Suprapubic skin (tissue), 4 donors: ENCODE measurements at places on chromosomes 6 and 20.

GRCh38 chr6:50270415-50270814 is 220.7 kb upstream of the DEFB112 start:
- no peak for DNase-seq

DNA sequence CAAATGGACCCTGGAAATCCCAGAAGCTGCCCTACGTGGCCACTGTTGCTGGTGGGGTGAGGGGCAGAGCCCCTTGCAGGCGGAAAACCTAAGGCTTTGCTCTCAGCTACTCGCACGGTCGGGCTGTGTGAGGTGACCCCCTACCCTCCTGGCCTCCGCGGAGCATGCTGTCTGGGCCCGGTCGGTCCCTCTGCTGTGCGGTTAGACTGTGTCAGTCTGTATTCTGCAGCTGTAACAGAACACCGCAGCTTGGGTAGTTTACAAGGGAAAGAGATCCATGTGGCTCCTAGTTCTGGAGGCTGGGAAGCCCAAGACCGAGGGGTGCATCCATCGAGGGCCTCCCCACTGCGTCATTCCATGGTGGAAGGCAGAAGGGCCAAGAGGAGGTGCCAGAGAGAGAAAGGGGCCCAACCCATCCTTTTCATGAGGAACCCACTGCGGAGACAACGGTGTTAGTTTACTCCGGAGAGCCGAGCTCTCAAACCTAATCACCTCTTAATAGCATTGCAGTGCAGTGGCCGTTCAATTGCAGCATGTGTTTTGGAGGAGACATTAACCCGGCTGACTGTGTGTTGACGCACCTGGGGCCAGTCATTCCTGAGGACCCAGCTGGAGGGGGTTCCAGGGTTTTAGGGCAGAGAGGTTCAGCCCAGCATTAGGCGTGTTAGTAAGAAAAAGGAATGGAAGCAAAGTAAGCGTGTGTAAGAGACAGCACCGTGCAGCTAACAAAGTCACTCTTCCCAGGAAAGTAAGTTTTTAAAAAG is 18.3 kb downstream of the COL9A3 start:
- peak; percentile 54 for DNase-seq

DNA sequence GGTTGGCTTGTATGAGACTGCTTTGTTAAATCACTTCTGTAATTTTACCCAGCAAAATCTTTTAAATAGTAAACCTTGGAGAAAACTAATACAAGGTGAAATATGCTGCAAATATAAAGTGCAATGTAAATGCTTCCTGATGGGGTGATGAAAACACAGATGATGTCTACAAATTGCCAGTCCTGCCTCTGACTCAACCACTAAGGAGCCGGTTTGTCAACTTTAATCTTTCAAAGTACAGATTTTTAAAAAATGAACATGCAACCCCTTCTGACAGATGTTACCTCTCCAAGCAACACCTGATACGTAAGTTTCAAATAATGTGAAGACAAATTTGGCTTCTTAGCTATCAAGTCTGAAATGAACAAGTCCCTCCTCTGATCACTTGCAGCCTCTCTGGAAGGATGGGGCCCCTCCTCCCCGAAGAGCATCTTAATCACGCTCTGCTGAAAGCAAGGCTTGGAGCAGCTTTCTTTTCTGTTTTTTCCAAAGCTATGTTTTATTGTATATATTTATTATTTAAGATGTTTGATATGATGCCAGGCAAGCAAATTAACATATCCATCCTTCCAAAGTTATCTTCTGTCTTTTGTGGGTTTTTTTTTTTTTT is 196.0 kb downstream of the MYLK4 start:
- no peak for DNase-seq

DNA sequence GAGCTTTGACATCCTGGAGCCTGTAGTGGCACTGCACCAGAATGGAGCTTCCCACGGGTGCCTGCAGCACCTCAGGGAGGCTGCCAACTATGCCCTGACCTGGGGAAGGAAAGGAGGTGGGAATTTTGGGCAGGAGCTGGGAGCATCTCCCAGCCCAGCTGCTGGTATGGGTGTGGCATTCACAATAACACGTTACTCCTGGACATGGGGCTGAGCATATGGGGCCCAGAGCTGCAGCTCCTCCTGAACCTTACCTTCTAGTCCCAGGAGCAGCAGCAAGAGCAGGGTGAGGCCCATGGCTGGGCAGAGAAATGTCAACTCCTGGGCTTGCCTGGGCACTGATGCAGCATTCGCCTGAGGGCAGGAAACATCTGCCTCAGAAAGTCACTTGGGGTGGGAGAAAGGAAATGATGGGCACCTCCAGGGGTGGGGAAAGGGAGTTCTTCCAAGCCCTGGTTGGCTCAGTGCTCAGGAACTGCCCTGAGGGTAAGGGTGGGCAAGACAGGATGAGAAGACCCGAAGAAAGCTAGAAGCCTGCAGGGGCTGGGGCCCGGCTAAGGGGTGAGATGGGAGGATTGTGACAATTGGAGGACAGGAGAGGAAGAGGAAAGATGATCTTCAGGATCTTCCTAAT is at the start of gene TREML1:
Gene TREML1, minus strand, starts transcription at position 356 of the 634 bp plus-strand sequence. Its CDS starts 59 bp downstream, at position 297.
- no peak for DNase-seq

DNA sequence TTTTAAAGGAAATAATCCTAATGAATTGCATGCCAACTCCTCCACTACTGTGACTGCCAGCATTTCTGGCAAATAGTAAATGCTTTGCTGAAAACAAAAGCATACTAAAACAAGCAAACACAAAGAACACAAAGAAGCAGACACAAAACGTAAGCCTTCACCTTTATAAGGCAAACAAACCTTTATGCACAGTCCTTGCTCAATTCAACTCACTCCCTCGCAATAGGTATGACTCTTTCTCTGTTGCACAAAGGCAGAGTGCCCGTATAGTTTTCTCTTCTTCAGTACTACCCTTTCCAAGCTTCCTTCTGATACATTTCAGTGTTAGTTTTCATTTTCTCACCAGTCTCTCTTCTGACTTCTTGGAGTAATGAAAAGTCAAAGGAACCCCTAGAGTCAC is 63.9 kb downstream of the PDE10A start:
- DNase-seq, result no peak

GRCh38 chr20:33291830-33292355 is 8.9 kb downstream of the BPIFB1 start:
- no peak for DNase-seq

DNA sequence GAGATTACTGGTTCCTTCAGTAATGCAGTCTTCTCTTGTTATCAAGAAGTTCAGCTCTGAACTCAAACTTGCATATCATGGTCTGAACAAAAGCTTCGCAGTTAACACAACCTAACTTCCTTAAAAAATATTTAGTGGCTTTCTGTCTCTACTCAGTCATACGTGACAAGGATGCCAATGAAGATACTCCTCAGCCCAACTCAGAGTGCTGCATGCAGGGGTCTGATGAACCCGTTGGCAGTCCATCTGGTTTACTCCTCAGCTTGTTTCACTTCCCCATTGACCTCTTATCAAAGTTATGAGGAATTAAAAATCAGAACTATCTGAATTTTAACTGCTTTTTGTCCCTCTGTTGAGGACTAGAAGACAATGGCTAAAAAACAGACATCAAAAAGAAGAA is 56.6 kb upstream of the RIN2 start:
- DNase-seq, result no peak

GRCh38 chr6:126112171-126112632 is 125.9 kb downstream of the TRMT11 start:
- no peak for DNase-seq

- DNase-seq, result no peak
Measured at GRCh38 chr6:56144538-56145324, 102.6 kb downstream of the COL21A1 start.

- DNase-seq, result no peak
Measured at GRCh38 chr20:31551163-31552081, 37.2 kb downstream of the HM13 start.

DNA sequence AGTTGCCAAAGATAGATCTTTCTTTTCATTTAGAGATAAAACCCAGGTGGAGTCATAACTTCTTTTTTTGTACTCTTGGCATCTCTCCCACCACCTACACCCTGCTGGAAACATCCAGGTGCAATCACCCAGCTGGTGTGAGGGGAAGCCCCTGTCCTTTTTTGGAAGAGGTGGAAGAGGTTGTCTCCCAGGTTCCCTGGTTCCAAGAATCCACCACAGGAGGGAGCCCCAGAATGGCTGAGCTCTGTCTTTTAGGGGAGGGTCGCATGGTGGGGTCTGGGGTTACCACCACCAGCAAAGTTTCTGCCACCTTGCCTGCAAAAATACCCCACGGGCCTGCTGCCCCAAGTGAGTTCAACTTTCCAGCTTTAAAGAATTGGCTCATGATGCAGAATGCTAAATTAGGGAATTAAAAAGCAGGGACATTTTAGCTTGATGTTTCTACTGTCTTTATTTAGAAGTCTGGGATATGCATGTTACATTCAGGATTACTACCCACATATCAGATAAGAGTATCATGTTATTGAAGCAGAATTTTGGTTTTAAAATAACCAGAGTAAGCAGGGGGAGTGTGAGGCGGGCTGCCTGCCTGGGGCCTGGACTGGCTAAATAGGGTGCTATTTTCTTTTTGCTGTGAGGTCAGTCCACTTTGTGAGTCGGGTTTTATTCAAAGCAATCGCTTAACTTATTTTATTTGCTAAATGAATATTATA is 11.0 kb downstream of the SMOC2 start:
- no peak for DNase-seq

DNA sequence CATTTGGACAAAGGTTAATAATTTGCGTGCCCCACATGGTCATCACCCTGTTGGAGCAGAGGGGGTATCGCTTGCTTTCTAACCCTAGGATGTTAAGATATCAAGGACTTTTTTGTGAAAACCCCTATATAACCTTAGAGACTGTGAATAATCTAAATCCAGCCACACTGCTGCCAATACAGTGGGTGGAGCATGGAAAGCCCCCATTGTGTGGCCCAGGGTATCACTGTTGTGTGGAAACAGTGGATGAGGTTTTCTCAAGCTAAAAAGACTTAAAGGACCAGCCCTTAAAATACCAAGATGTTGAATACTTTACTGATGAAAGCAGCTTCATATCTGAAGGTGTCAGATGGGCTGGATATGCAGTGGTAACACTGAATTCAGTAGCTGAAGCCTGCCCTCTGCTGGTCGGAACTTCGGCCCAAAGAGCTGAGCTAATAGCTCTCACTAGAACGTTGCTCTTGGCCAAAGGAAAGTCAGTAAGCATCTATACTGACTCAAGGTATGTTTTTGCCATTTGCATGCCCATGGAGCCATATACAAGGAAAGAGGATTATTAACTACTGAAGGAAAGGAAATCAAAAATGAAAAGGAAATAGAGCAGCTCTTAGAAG is 695.2 kb downstream of the PHF3 start:
- no peak for DNase-seq

DNA sequence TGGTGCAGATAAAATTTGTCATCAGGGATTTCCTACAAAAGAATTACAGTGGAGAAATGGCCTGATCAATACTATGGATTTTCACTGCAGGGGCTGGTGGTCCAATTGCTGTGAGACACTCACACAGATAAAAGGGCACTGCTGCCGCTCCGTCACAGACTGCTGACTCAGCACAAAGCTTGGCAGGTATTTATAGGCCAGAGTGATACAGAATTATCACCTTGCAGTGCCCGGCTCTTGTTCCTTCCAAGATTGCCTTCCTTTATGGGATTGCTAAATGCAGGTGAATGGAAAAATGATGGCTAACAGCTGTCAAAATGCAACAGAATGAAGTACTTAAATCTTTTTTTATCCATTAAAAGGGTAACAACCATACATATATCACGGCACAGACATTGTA is 247.8 kb upstream of the ZFP64 start:
- no peak for DNase-seq

GRCh38 chr20:33125983-33126382 is 42.0 kb upstream of the BPIFA2 start:
- no peak for DNase-seq

- DNase-seq, result no peak
Measured at GRCh38 chr6:148736774-148737412, 9.9 kb upstream of the UST start.

DNA sequence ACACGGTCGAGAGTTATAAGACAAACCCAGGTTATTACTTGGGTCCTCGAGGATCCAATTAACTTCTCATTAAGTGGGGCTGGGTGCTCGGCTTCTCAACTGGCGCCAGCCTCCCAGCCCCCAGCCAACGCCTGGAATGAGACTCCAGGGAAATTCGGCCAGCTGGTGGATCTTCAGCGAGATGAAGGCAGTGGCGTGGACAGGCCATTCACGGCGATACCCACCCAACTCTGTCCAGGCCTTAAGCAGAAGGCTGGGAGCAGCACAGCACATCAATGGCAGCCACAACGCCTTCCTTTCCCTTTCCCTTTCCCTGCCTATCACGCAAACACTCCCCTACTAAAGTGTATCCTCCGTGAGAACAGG is 868 bp downstream of the METTL24 start:
- no peak for DNase-seq

DNA sequence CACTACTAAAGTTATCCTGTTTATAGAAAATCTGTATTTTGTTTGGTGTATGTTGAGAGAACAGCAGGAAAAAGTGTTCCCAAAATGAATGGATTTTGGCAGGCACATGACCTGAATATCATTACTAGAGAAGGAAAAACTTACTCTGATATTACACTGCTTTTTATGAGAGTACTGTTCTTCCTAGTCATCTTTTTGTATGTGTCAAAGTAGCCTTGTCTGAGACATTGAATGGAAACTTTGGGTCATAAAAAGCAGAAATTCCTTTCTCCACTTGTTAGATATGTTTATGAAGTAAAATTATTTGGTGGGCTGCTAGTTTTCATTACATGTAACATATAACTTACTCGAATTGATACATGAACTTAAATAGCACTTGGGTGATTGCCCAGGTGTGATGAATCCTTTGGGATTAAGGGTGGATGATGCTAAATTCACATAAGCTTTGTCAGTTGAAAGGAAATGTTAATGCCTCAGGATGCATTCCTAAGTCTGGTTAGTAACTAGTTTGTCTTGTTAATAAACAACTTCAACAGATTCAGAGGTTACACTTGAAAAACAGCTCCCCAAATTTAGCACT is 206.7 kb downstream of the CENPW start:
- no peak for DNase-seq

DNA sequence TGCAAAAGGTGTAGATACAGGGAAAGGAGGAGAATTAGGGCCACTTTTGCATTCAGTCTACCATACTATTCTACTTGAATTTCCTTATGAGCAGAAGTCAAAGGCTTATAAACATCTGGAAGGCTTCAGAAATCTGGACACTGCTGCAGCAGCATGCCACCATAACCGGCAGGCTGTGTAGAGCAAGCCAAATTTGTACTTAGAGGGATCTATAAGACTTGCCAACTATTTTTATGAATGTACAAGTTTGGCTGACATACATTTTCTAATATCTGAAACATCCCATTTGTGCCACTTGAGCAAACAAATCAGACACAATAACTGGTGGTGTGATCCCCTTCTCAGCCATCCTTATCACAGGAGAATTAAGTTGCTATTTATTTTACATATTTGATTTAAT is 14.0 kb upstream of the PLCB1 start:
- DNase-seq, result no peak

GRCh38 chr6:7445101-7445500 is 55.5 kb downstream of the RIOK1 start:
- no peak for DNase-seq

GRCh38 chr20:36031806-36032205 is 63.4 kb downstream of the CNBD2 start:
- no peak for DNase-seq

GRCh38 chr20:63843222-63843621 is 12.2 kb upstream of the ZBTB46 start:
- no peak for DNase-seq

- no peak for DNase-seq
Measured at GRCh38 chr6:122207794-122208193, 191.7 kb upstream of the HSF2 start.
